ENCODE measurements at places on chromosomes 11 and 22.

DNA sequence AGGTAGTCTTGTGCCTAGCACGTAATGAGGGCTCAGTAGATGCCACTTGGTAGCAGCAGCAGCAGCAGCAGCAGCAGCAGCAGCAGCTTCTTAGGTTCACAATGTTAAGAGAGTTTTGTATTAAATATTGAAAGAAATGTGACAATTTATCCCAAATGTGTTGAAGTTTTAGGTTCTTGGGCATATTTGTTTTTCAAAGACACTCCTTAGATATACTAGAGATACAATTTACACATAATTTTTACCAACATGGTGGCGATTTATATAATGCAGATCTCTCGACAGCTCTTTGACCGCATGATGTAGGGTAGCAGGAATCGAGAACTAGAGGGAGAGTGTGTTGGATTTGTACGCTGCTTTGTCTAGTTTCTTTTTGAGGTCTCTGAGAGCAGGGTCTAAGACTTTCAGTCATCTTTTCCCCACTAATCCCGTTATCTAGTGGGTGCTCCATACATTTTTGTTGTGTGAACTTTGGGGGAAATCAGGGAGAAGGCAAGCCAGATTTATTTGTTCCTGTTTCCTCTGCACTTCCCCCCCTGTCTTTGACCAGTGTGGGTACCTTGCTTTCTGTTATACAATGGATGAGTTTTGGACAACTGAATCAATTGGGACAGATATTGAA, 1.4 kb downstream of the FDX1 start:
- DNase-seq = no peak

DNA sequence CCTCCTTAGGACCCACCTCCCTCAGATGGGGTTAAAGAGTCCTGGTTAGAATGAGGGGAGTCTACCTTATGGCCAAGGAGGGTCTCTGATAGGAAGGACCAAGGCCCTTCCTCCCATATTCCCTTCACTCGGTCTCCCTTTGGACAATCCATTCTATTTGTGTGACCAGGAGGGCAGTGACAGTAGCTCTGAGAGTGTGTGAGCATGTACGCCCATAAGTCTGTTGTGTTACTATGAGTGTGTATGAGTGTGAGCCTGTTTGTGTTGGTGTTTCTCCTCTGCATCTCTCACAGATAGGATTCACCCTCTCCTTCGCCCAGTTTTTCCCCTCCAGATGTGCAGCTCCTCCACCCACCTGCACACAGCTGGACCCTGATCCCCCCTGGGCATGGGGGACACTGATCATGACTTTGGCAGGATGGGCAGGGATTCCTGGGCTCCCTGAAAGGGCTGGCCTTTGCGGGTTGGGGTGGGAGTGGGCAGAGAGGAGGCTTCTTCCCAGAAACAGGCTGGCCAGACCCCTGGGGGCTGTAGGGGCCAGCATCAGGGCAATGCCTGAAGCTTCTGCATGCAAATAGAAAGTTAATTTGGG, 14.5 kb downstream of the PHLDB1 start:
- DNase-seq = no peak

DNA sequence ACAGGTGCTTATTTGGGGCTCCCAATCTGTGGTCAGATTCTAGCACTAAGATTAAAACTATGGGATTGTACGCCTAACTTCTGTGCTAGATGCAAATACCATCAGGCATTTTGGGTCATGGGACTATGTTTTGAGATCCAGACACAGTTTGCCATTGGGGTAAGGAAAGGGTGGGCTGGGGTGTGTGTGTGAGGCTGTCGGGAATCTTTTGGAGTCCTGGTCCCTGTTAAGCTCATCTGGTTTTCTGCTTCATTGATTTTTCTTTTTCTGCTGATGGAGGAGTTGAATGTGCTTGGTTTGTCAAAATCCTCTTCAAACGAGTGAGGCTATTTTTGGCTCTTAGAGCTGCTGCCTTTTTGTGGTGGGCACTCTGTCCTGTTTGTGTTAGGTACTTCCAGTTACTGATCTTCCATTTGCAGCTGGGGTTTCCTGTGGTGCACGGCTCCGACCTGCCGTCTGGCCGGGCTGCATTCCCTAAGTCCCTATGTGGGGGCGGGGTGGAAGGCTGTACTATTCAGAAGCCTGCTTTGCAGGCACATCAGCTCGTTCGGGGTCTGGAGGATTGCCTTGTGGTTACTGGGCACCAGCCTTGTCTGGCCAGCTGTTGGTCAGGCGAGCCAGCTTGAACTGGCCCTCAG, 2.9 kb downstream of the BCR start:
- no peak for DNase-seq

- DNase-seq = no peak
These were observed 29.5 kb downstream of the TEF start for GRCh38 chr22:41411021-41411851.

DNA sequence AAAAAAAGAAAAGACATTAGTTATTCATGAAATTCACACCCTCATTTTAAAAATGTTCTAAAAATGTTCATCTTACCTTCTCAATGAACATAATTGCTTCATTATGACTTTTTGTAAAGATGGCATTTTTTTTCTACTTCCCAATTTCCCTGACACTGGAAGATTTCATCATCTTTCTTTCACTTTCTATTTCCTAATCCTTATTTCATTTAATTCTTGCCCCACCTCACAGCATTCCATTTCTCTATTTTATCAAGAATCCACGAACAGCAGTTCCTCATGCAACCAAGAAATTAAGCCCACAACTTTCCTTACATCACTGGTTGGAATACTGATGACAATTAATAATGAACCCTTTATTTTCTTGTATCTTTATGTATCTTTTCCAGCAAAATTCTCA, 1.9 kb downstream of the PATL1 start:
- DNase-seq = no peak

DNA sequence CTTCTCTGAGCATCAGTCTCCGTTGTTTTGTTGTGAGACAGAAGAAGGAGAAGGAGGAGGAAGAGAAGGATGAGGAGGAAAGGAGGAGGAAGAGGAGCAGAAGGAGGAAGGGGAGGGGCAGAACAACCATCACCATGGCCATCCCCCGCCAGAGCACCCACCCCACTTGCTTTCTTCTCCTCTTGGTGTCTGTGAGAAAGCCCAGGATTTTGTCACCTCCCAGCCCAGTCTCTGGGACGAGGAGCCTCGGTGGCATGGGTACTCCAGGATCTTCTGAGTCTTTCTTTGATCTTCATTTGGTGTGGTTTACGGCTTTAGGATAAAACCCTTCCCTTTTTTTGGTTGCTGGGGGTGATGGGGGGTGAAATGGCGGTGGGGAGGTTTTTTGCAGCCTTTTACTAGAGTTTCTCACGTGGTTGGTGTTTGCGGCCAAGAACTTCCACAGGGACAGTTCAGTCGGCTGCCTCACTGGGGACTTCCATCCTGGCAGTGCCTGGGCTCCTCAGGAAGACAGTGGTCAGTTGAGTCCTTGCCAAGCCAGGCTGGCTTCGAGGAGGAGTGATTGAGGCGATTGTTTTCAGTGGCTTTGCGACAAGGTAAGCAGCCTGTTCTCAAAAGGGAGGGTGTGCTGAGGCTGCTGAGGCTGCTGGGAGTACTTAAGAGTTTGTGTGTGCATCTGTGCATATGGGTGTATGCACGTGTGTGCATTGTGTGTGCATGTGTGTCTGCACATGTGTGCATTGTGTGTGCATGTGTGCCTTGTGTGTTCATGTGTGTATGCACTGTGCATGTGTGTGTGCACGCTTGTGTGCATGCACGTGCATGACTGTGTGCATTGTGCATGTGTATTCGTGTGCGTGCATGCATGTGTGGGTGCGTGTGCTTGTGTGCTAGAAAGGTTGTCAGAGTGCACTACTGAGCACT, 567.5 kb downstream of the TBC1D22A start:
- no peak for DNase-seq

- DNase-seq = no peak
These were observed 7.7 kb upstream of the TTC36 start for GRCh38 chr11:118519549-118519948.

DNA sequence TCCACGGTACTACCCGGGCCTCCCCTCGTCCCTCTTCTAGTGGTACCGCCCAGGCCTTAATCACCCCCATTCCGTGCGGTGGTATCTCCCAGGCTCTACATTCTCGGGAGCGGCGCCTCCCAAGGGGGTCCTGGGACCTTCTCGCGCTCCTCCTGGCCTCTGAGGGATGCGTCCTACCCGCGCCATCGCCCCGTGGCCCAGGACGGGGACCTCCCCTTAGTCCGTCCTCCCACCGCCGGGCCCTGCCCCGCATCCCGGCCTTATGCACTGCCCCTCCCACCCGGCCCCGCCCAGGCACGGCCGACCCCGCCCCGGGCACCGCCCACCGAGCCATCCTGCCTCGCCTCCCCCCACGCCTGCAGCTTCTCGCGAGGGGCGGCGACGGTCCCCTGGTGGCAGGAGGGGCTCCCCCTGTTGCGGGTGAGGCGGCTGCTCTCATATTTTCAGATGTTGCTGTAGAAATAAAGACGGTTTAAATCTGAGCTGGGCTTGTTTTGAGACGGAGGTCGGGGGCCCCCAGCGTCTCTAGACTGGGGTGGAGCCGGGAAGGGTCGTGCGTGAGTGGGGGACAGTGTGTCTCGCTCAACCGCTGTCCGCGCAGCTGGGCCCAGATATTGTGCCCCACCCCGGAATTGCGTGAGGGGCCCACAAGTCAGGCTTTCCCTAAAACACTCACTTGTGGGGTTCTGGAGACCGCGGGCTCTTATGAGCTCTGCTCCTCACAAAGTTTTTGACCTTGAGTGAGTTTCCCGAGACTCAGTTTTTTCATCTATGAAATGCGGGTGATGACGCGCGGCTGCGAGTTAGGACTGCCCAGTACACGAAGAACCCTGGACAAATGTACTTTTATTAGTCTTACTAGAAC, 828 bp upstream of the RAB1B start:
- DNase-seq = peak; percentile 73

DNA sequence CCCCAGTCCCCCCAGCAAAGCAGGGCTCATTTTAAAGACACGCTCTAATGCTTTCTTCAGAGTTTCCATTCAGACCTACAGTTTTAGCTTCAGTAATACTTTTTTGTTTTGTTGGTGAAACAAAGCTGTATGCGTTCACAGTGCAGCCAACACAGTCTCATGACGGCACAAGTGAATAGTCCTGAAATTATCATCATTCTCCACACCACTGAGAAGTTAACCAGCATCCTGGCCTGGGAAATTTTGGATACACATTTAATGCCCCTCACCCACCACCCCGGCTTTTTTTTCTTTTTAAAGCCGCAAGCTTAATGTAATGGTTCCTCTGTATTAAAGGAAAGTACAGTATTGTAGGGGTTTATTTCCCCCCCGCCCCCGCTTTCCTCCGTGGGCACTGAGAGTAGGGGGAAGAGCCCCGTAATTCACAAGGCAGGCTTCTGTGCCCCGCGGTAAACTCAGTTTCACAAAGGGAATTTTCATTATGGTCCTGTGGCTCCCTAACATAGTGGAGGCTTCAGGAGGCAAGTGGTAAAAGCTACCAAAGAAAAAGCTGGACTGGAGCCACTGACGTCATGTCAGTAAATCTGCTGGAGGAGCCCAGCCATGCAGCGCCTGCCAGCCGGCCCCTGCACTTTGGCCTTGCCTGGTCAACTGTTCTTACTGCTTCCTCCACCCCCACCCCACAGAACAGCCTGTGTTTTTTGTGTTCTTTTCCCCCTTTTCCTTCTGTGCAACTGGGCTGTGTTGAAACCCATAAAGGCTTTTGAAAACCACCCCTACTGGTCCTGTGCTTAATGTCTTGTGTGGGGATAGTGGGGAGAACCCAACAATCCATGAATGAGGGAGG, 18.2 kb downstream of the TEAD1 start:
- DNase-seq = no peak
